ENCODE measurements at places on chromosomes 3 and 15.

- no peak for DNase-seq
Measured at GRCh38 chr15:90087454-90088154, 14.7 kb downstream of the IDH2 start.

DNA sequence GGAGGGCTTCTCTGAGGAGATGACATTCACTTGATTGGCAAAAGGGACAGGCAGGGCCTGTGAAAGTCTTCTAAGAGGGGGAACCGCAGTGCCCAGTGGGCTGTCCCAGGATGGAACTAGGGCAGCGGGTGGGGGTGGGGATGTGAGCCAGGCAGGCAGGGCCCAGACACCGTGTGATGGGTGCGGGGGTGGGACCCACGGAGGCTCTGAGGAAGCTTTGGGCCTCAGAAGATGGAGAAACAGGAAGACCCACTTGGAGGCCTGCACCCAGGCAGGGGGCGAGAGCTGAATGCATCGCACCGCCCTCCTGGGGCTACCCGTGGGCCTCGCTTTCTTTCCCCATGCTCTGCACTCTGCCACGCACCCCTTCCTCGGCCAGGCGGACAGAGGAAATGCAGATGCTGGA lies 32.9 kb upstream of the ACAD9 start:
- DNase-seq: no peak

- DNase-seq: no peak
Measured at GRCh38 chr15:101433396-101433795, 56.1 kb downstream of the PCSK6 start.

DNA sequence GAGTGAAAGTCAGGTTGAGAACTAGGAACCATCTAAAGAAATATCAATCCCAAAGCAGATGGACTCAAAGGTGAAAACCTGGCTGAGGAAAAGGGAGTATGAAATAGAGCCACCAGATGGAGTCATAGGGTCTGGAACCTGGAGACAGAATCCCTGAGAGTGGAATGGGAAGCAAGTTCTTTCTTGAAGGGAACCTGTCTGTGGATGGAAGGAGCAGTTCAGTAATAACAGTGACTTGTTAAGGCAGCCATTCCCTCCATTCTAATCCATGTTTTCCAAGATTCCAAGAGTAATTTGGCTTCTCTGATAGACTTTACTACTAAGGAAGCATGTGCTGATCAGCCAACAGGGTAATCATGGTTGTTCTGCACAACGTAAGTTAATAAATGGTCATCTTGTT lies 22.5 kb upstream of the AQP9 start:
- DNase-seq: no peak

GRCh38 chr3:16200411-16200810 lies 25.9 kb downstream of the GALNT15 start:
- no peak for DNase-seq

GRCh38 chr3:188060840-188061544 lies 93.0 kb upstream of the LPP start:
- DNase-seq: peak; percentile 72

- DNase-seq: no peak
Measured at GRCh38 chr3:188390775-188391443, 237.0 kb downstream of the LPP start.

DNA sequence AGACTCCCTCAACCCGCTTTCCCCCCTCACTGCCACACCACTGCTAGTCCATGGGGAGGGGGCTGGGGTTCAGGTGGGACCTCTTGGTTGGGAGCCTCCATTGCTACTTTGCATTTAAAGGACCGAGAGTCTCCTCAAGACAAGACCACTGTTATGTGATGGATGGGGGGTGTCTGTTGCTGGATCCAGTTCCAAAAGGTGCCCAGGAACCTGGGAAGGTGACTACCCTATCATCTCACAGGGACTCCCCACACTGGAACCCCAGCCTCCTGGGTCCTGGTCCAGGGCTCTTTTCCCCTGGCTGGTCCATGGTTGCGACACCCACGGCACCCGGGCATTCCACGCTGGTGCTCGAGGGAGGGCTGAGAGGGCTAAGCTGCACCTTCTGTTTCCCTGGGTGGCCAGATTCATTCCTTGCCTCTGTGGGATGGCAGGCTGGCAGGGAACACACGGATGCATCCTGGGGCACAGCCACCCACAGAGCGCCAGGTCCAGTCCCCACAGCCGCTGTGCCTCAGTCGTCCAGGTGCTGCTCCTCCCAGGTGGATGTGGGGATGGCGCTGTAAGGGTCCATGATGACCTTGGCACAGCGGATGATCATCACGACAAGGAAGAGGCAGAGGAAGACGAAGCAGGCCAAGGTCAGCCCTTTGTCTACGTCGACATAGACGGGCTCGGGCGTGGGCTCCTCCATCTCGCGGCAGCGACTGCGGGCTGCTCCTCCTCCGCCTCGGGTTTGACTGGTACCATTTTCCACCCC lies 48.6 kb downstream of the FAH start:
- no peak for DNase-seq

DNA sequence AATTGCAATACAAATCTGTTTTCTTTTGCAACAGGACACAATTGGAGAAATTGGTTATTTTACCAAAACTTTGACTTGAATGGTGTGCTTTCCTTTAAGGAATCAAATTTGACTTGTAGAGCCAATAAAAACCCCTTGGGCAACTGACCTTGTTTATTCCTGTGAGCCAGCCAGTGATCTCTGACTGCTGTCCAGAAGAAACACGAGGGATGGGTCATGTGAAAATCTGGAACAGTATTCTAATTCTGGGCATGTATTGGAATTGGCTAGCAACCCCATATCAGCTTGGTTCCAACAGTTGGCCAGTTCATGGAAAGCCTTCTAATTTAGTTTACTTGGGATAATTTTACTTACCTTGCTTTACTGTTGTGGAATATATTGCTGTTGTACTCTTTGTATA lies 19.1 kb upstream of the HHATL start:
- DNase-seq: no peak

DNA sequence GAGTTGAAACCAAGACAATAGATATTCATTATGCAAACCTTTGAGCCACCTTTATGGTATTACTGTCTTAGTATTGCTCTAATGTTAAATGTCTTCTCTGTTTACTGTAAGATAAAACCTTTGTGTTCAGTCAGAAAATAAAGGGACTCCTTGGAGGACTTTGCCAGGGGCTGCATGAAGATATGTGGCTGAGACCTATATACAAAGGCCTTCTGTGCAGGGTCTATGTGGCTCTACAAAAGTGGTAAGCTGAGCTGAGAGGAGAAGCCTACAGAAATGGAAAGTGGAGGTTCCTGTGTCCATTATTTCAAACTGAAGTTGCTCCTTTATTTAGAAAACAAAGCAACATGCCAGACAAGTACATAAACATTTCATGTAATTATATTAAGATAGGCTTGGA lies 131.5 kb downstream of the FNDC3B start:
- no peak for DNase-seq

- peak; percentile 77 for DNase-seq
Measured at GRCh38 chr3:98561727-98562521, 30.1 kb downstream of the GPR15 start.

DNA sequence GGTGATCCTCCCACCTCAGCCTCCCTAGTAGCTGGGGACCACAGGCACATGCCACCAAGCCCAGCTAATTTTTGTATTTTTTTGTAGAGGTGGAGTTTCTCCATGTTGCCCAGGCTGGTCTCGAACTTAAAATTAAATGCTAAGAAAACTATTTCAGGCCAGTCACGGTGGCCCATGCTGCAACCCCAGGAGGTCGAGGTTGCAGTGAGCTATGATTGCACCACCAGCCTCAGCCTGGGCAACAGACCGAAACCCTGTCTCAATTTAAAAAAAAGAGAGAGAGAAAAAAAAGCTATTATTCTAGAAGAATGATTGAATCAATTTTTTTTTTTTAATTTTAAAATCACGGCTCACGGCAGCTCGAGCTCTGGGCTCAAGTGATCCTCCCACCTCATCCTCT lies 4.7 kb downstream of the SLC51A start:
- no peak for DNase-seq

DNA sequence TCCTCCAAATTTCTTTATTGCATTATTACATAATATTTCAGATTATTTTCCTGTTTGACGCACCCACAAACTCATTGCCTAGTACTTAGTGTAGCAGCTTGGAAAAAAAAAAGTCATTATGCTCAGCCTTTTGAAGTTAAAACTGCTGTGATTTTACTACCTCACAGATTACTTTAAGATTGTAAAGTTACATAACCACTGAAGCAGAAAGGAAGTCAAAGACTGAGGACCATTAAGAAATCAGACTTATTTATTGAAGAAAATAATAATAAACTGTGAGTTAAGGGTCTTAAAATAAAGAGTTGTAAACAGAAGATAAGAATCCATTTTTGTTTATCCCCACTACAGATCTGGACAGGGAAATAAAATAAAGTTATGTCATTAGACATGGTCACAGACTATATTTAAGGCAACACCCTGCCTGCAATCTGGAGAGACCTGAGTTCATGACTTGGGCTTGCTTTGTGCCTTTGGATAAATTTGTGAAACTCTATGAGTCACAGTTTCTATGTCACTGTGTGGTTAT lies 212.1 kb upstream of the ROBO2 start:
- DNase-seq: no peak

DNA sequence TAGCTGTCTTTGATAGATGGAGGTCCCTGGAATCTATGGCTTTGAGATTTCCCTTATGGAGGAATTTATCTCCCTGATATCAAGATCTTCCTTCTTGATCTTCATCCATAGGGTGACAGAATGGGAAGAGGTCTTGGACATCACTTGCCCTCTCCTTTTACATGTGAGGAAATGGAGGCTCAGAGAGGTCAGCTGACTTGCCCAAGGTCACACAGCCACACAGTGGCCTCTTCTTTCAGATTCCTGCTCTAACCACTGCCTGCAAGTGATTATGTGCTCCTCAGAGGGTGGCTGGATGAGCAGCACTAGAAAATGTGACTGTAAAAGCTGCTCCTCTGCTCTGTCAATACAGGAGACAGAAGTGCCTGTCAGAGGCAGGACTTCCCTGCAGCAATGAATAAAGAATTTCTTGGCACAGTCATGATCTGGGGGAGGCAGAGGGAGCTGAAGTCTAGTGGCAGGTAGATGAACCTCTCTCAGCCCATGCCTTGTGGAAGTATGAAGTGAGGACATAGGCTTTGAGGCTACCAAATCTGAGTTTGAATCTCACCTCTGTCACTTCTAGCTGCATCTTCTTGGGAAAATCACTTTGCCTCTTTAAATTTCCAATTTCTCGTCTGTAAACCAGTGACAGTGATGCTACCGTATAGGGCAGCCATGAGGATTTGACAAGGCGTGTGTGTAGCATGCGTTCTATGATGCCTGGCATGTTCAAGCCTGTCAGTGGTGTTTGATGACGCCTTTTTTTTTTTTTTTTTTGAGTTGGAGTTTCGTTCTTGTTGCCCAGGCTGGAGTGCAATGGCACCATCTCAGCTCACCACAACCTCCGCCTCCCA lies 12.0 kb downstream of the SSUH2 start:
- no peak for DNase-seq

- no peak for DNase-seq
Measured at GRCh38 chr3:36740787-36741186, 23.6 kb downstream of the DCLK3 start.

- DNase-seq: no peak
Measured at GRCh38 chr15:65409036-65409631, 13.6 kb downstream of the IGDCC4 start.

DNA sequence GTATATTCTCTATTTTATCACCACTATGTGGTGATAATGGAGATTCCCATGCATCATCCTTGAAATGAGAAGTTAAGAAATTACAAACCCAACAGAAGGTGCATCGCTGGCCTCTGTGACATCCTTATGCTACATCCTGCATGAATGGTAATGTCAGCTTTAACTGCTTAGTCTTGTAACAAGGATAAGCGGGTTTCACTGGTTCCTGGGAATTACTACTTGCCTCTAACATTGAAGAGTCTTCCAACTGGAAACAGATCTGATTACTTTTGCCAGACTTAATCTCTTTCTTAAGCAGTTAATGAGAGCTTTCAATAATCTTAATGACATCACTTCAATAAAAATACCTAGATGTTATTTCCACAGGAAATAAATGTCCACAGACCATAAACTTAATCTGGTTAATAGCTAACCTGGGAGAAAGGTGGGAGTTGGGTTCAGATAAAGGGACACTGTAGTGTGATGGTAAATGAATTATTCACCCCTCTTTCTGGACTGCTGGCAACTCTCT lies 44.0 kb downstream of the FMN1 start:
- no peak for DNase-seq

DNA sequence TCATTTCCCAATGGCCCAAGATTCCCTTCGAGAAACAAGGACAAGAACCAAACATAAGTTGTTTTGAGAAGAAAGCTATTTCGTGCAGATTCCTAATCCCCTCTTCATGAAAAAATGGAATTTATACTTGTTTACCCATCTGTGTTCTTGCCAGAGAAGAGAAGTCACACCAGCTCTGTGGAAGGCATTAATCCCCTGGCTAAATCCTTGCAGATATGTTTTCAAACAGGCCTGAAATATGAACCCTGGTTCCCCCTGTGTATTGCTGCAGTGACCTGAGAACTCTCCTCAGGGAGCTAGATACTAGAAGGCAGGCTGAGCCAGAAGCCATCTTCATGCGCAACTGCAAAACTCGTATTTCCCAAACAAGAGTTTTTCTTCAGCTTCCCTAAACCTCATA lies 337.7 kb downstream of the NEK10 start:
- no peak for DNase-seq

- no peak for DNase-seq
Measured at GRCh38 chr3:63429905-63430304, 151.8 kb downstream of the SYNPR start.

GRCh38 chr3:159829056-159829455 lies 159.6 kb upstream of the IL12A start:
- no peak for DNase-seq

All from CD4-positive, alpha-beta T cell treated with Interleukin-4 for 4 hours (primary cell).